Smooth muscle cell of bladder (primary cell): ENCODE measurements at places on chromosomes 2 and 18. TPM values are rescaled to one million over a fixed set of nuclear protein-coding genes. Genes with fewer than 3 reads are reported as not detected.

The GREB1L gene
- total RNA-seq: 0.09 TPM in 1 of 2 replicates, not detected in the other

The C2orf80 gene
- not detected in 2 replicates for total RNA-seq

The TXNDC2 gene
- total RNA-seq: under 0.01 TPM in 2 replicates

The FN1 gene
- total RNA-seq: 808 and 2,278 TPM in 2 replicates

The SERPINB2 gene
- 0.74 and 1.00 TPM in 2 replicates for total RNA-seq

The PXDN gene
- total RNA-seq: 254 and 356 TPM in 2 replicates

The RDH14 gene
- 20.2 and 26.3 TPM in 2 replicates for total RNA-seq

The ABCB11 gene
- total RNA-seq: not detected in 2 replicates

The FRZB gene
- total RNA-seq: 0.09 TPM in 1 of 2 replicates, not detected in the other

The ARHGAP15 gene
- 0.09 and 0.14 TPM in 2 replicates for total RNA-seq

The SULT1C4 gene
- 0.37 TPM in 1 of 2 replicates, not detected in the other for total RNA-seq

The ACTR1B gene
- total RNA-seq: 42.8 and 51.1 TPM in 2 replicates

The OTX1 gene
- 0.14 and 0.18 TPM in 2 replicates for total RNA-seq

The CNGA3 gene
- under 0.01 TPM in 1 of 2 replicates, not detected in the other for total RNA-seq
